ENCODE measurements at places on chromosomes 12 and 14. TPM values are rescaled to one million over a fixed set of nuclear protein-coding genes. Genes with fewer than 3 reads are reported as not detected.

The KLRC1 gene
- total RNA-seq = not detected

The LTB4R2 gene
- total RNA-seq = 2.6 TPM

The PLBD1 gene
- total RNA-seq = 1.3 TPM

The BBOF1 gene
- total RNA-seq = 2.4 TPM

The C12orf54 gene
- not detected for total RNA-seq

The BEST3 gene
- not detected for total RNA-seq

The FANCM gene
- total RNA-seq = 6.3 TPM

The GLIPR1L1 gene
- not detected for total RNA-seq

The PPM1H gene
- 3.1 TPM for total RNA-seq

The PXN gene
- 78.6 TPM for total RNA-seq

The FBXW8 gene
- total RNA-seq = 5.8 TPM

The CRIP1 gene
- total RNA-seq = 0.25 TPM

The KCNH3 gene
- not detected for total RNA-seq

The ACRBP gene
- total RNA-seq = 0.57 TPM

The KRT4 gene
- not detected for total RNA-seq

The EAPP gene
- total RNA-seq = 34.8 TPM

The DPY19L2 gene
- 3.2 TPM for total RNA-seq

The PIWIL1 gene
- total RNA-seq = not detected

The DHRS4 gene
- total RNA-seq = 58.4 TPM

The ZNF839 gene
- total RNA-seq = 7.3 TPM

The RAPGEF3 gene
- total RNA-seq = 39.3 TPM

The CPM gene
- total RNA-seq = 2.9 TPM

The KRT78 gene
- not detected for total RNA-seq

The LPAR5 gene
- total RNA-seq = not detected

The SLC22A17 gene
- 0.97 TPM for total RNA-seq

The CCDC177 gene
- not detected for total RNA-seq

The SMIM41 gene
- total RNA-seq = 0.13 TPM

The BICDL1 gene
- total RNA-seq = not detected

The RNF41 gene
- total RNA-seq = 138 TPM

The AMDHD1 gene
- total RNA-seq = 0.06 TPM

The HOXC12 gene
- total RNA-seq = not detected

The CRACR2A gene
- total RNA-seq = 13.2 TPM

The USP44 gene
- 0.81 TPM for total RNA-seq

The TGM1 gene
- total RNA-seq = 0.32 TPM

The PTGER2 gene
- under 0.01 TPM for total RNA-seq

The CCDC175 gene
- not detected for total RNA-seq

The CLEC4D gene
- total RNA-seq = not detected

The CLEC4C gene
- total RNA-seq = not detected

The PPP4R4 gene
- under 0.01 TPM for total RNA-seq

The POMT2 gene
- total RNA-seq = 10.6 TPM

The KRT84 gene
- total RNA-seq = not detected

The ADGRD1 gene
- total RNA-seq = 0.06 TPM

The TSPAN19 gene
- total RNA-seq = not detected

The TMTC1 gene
- 7.8 TPM for total RNA-seq

The RTN1 gene
- total RNA-seq = 0.16 TPM

The PRB2 gene
- not detected for total RNA-seq

The TAS2R13 gene
- 0.65 TPM for total RNA-seq

The C14orf132 gene
- total RNA-seq = 4.5 TPM

The C1S gene
- total RNA-seq = 0.16 TPM

The OR4K17 gene
- total RNA-seq = not detected

The AQP6 gene
- not detected for total RNA-seq

The LRRIQ1 gene
- total RNA-seq = under 0.01 TPM
